ENCODE measurements at places on chromosomes 2 and 18.
A peak's percentile ranks its signal among the peaks of the same experiment; 100 is the strongest.

GRCh38 chr2:229520691-229521096, 193.7 kb downstream of the DNER start:
- no peak for DNase-seq
- H3K27ac ChIP-seq = no peak overlapping the region
- no peaks in the 10 kb centered on the region for H3K36me3 ChIP-seq

DNA sequence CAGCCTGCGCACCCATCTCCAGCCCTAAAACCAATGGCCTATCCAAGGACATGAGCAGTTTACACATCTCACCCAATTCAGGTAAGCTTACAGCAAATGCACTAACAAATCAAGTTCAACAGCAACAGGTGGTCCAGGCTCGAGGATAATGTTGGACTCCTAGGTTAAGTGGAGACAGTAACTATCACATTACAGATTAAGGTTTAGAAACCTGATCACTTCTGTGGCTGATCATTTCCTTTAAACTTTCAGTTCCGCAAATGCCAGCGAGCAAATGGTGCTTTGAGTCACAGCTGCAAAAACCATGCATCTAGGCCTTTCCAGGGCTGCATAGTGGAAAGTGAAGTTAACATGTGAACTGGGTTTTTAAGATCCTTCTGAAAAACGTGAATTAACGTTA, 259.4 kb downstream of the GBX2 start:
- no peaks in the 10 kb centered on the region for H3K4me1 ChIP-seq
- H3K27me3 ChIP-seq = no peaks in the 10 kb centered on the region
- peaks cover 6% of the 10 kb centered on the region for H3K36me3 ChIP-seq
- DNase-seq = no peak
- H3K27ac ChIP-seq = no peak overlapping the region
- no peak overlapping the region for H3K4me3 ChIP-seq

DNA sequence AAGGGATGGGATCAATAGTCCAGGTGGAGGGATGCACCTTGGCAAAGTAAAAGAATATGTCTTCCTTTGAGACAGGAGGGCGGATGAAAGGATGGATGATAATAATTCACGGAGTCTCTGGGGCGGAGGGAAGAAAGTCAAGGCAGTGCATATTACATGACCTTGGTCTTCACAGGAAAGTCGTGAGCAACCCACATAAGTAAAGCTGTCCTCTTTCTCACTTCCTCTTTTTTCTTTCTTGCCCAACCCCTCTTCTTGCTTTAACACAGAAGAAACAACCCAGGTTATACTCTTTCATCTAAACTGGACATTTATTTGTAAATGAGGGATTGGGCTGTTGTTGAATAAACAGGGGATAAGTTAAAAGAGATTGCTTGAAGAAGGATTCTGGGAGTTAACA, 168.7 kb upstream of the SKOR2 start:
- H3K27me3 ChIP-seq = peaks cover 8% of the 10 kb centered on the region
- no peaks in the 10 kb centered on the region for H3K36me3 ChIP-seq
- H3K4me1 ChIP-seq = no peaks in the 10 kb centered on the region
- no peak for DNase-seq
- H3K4me3 ChIP-seq = no peak overlapping the region

GRCh38 chr2:46954951-46955571, 39.5 kb upstream of the MCFD2 start:
- H3K4me3 ChIP-seq = no peak overlapping the region
- H3K36me3 ChIP-seq = peaks cover 87% of the 10 kb centered on the region
- no peaks in the 10 kb centered on the region for H3K27me3 ChIP-seq
- H3K27ac ChIP-seq = peak overlapping the region; percentile 69

- H3K4me3 ChIP-seq = no peak overlapping the region
- H3K4me1 ChIP-seq = no peaks in the 10 kb centered on the region
- H3K36me3 ChIP-seq = no peaks in the 10 kb centered on the region
- DNase-seq = no peak
- H3K27ac ChIP-seq = no peak overlapping the region
Observed at GRCh38 chr2:170467568-170468422, 247.3 kb upstream of the SP5 start.

DNA sequence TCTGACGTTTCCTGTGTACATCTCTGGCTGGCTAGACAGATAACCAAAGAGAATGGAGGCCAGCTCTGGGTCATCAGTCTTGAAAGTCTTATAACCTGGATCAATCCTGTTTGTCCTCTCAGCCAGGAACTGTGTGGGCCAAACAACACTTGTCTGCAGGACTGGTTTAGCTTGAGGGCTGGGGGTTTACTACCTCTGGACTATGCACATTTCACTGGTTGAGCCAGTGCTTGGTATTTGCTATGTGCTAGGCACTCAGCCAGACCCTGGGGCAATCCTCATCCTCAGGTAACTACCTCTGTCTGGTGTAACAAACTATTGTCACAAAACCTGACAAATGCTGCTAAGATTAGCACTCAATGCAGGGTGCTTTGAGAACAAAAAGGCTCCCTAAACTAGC, 169.7 kb downstream of the HAUS1 start:
- no peak overlapping the region for H3K4me3 ChIP-seq
- peaks cover 3% of the 10 kb centered on the region for H3K36me3 ChIP-seq
- no peaks in the 10 kb centered on the region for H3K27me3 ChIP-seq

- H3K36me3 ChIP-seq = no peaks in the 10 kb centered on the region
- no peak for DNase-seq
- H3K4me3 ChIP-seq = peak overlapping the region; percentile 80
- peaks cover 16% of the 10 kb centered on the region for H3K4me1 ChIP-seq
- no peak overlapping the region for H3K27ac ChIP-seq
Observed at GRCh38 chr2:162342841-162343240, 1.1 kb upstream of the GCA start.

DNA sequence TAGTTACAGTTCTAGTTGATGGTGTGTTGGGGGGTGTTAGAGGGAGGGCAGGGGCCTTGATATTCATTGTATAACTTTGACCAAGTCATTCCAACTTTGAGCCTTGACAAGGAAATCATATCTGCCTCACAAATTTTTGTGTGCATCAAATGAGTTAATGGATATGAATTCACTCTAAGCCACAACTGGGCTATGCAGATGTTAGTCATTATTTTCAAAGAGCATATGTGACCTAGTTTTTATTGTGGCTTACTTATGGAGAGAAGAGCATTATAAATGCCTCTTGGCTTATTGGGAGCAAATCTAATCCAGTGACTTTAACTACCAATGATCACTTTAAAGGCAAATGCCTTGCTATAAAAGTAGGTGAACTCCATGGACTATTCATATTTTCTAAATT, 250.2 kb downstream of the LPIN1 start:
- DNase-seq = no peak
- no peaks in the 10 kb centered on the region for H3K27me3 ChIP-seq
- no peak overlapping the region for H3K4me3 ChIP-seq

GRCh38 chr2:218445602-218446001, 26.7 kb downstream of the VIL1 start:
- peaks cover 26% of the 10 kb centered on the region for H3K36me3 ChIP-seq
- H3K4me1 ChIP-seq = no peaks in the 10 kb centered on the region
- no peak overlapping the region for H3K4me3 ChIP-seq

DNA sequence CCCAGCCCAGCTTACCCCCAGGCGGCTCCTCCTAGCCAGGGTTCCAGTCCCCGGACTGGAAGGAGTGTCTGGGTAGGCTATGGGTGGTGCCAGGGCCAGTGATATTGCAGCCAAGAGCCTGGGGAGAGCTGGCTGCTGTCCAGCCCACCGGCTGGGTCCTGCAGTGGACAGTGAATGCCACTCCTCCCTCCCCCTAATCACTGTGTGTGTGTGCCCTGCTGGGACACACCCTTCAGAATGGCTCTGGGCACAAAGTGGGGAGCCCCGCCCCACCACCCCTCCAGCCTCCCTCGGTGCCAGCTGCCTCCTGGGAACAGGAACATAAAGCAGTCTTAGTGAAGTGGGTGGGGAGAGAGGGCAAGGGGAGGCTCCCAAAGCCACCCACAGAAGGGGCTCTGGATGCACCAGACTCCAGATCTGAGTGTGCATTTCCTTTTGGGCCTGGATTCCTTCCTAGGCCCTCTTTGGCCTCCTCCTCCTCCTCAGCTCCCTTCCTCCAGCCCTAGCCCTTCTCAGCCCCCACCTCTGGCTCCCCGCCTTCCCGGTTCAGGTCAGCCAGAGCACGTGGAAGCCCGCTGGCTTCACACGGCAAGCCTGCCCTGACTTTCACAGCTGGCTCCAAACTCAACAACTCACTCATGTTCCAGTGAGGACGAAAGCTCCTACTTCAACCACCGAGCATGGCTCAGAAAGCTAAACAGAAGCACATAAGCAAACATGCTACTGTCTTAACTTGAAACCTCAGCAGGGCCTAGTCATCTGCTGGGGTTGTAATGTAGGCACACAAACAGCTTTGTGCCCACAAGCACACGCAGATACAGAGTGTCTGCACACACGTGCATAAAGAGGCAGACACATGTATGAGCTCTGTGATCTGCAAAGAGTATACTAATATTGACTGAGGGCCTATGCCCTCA, 209.2 kb upstream of the SMAD2 start:
- DNase-seq = peak; percentile 75
- H3K27me3 ChIP-seq = peaks cover 14% of the 10 kb centered on the region
- H3K4me3 ChIP-seq = no peak overlapping the region
- no peaks in the 10 kb centered on the region for H3K36me3 ChIP-seq

DNA sequence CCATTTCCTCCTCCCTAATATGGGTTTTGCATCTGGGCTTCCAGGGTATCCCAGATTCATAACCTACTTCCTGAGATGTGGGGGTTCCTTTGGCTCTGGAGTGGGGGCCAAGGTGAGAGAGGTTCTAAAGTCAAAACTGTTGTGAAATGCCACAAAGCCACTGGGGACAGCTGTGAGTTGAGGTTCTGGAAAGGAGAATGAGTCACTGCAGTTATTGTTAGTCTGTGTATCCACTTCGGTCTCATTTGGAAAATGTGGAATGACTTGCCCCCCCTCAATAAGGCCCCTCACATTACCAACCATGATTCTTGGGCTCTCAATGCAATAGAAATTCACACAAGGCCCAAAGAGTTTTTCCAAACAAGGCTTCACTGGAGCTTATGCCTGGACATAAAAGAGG, 51.1 kb upstream of the LGALSL start:
- peaks cover 67% of the 10 kb centered on the region for H3K4me1 ChIP-seq
- peak overlapping the region; percentile 85 for H3K27ac ChIP-seq
- H3K27me3 ChIP-seq = no peaks in the 10 kb centered on the region
- no peaks in the 10 kb centered on the region for H3K36me3 ChIP-seq
- H3K4me3 ChIP-seq = no peak overlapping the region
- no peak for DNase-seq

- H3K27me3 ChIP-seq = no peaks in the 10 kb centered on the region
- H3K4me1 ChIP-seq = no peaks in the 10 kb centered on the region
- no peaks in the 10 kb centered on the region for H3K36me3 ChIP-seq
- no peak for DNase-seq
- no peak overlapping the region for H3K27ac ChIP-seq
Observed at GRCh38 chr2:119741001-119741400, 18.7 kb upstream of the PTPN4 start.

DNA sequence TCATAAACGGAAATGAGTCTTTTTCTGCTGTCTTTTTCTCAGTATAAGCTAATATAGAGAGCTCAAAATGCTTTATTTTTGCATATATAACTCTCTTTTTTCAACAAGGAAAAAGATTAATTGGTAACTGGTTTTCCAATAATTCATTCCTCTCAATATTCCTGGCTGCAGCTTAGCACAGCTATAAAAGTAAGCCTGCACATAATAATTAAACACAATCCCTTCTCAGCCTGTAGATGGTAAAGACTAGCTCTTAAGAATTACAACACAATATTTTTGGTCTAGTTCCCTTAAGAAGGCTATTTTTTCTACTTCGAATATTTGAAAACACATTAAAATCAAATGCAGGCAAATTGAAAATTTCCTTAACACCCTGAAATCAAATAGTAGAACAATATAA, 258.0 kb downstream of the DOK6 start:
- no peak for DNase-seq
- H3K4me1 ChIP-seq = no peaks in the 10 kb centered on the region
- no peak overlapping the region for H3K27ac ChIP-seq
- H3K27me3 ChIP-seq = no peaks in the 10 kb centered on the region
- no peaks in the 10 kb centered on the region for H3K36me3 ChIP-seq
- no peak overlapping the region for H3K4me3 ChIP-seq

DNA sequence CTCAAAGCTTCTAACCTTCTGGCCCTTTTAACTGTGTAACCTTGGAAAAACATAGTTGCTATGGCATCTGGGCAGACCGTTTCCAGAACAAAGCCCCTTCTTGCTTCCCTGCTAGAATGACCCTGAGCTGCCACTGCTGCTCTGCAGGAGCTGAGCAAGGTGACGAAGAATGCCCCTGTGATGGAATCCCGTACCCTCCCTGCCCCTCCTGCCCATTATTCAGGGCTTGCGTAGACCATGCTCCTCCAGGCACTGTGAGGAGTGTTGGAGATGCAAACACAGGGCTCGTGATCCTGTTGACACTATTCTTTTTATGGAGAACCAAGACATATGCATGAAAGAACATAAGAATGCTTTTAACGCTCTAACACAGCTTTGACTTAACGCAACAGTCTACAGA, 191.1 kb downstream of the CDH2 start:
- H3K36me3 ChIP-seq = no peaks in the 10 kb centered on the region
- H3K27me3 ChIP-seq = no peaks in the 10 kb centered on the region
- no peak for DNase-seq
- H3K4me3 ChIP-seq = no peak overlapping the region
- no peak overlapping the region for H3K27ac ChIP-seq
- no peaks in the 10 kb centered on the region for H3K4me1 ChIP-seq

GRCh38 chr2:202049840-202050239, 16.2 kb downstream of the FZD7 start:
- H3K27ac ChIP-seq = no peak overlapping the region
- DNase-seq = no peak
- H3K36me3 ChIP-seq = no peaks in the 10 kb centered on the region
- no peak overlapping the region for H3K4me3 ChIP-seq
- H3K27me3 ChIP-seq = no peaks in the 10 kb centered on the region
- no peaks in the 10 kb centered on the region for H3K4me1 ChIP-seq

- H3K4me3 ChIP-seq = no peak overlapping the region
- H3K27ac ChIP-seq = no peak overlapping the region
- H3K4me1 ChIP-seq = no peaks in the 10 kb centered on the region
- H3K36me3 ChIP-seq = no peaks in the 10 kb centered on the region
- no peaks in the 10 kb centered on the region for H3K27me3 ChIP-seq
Observed at GRCh38 chr2:147450661-147451510, 393.9 kb upstream of the ACVR2A start.

- no peaks in the 10 kb centered on the region for H3K27me3 ChIP-seq
- DNase-seq = no peak
- no peaks in the 10 kb centered on the region for H3K36me3 ChIP-seq
- H3K4me3 ChIP-seq = no peak overlapping the region
- no peak overlapping the region for H3K27ac ChIP-seq
Observed at GRCh38 chr2:73142937-73143336, 30.2 kb upstream of the RAB11FIP5 start.

GRCh38 chr2:200797242-200797770, 14.4 kb upstream of the BZW1 start:
- H3K27me3 ChIP-seq = no peaks in the 10 kb centered on the region
- DNase-seq = no peak
- H3K36me3 ChIP-seq = no peaks in the 10 kb centered on the region
- H3K4me1 ChIP-seq = peaks cover 13% of the 10 kb centered on the region

All from lower lobe of right lung (tissue), 2 donors.